GM23338 (cell line): ENCODE measurements at places on chromosomes 13 and 19.

DNA sequence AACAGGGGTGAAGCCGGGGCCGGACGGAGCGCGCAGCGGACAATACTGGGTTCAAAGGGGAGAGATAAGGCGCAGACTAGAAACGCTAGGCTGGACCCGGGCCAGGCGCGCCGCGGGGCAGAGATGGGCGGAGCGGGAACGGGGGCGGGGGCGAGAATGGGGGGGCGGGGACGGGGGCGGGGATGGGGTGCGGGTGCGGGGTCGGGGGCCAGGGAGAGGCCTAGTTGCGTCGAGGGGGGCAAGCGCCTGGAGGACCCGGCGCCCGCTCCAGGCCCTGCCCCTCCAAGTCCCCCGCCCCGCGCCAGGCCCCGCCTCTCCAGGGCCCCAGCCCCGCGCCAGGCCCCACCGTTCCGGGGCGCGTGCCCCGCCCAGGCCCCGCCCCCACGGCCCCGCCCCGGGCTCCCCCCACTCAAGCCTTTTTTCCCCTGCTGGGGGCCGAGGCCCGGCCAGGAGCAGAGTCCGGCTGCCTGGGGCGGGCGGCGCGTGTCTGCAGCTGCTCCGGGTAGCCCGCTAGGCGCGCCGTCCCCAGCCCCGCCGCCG, at the start of gene CERS4:
Gene CERS4 (plus strand): TSS at position 449 of the 540 bp plus-strand sequence. CDS start 41,707 bp downstream, outside the sequence.
- DNase-seq, result peak; percentile 95

GRCh38 chr13:74767050-74767449, 632.8 kb upstream of the KLF12 start:
- DNase-seq, result no peak

DNA sequence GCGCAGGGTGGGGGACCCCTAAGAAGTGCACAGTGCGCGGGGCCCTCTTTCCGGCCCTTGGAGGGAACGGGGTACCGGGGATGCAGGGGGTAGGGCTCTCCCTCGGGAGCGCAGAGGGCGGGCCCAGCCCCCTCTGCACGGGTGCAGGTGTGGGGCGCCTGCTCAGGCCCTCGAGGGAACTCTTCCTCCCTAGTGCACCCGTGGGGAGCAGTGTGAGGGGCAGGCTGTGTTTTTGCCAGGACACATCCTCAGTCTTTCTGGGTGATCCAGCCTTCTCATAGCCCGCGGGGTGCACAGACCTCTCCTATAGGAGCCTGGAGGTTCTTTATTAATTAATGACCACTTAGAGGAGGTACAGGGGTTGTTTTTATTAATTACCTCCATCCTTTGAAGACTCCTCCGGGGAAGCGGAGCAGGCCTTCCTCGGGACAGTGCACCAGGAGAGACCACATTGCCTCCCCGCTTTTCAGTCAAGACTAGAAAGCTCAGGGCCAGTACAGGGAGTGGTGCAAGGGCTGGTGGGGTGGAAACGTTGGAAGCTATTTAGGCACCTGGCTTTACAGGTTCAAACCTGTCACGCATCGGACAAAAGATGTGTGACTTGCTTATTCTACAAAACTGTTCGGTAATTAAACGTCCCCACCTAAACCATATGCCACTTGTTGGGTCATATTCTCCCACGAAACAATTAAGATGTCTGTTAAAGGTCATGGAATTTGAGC, 598 bp upstream of the GJB6 start:
- DNase-seq, result no peak

- no peak for DNase-seq
These were observed 14.7 kb downstream of the B3GLCT start for GRCh38 chr13:31214435-31214834.

- DNase-seq, result no peak
These were observed 44.9 kb upstream of the DCUN1D2 start for GRCh38 chr13:113535381-113535781.

GRCh38 chr19:53877361-53877766, 4.6 kb upstream of the PRKCG start:
- peak; percentile 34 for DNase-seq

GRCh38 chr19:16920816-16921529, 32.2 kb downstream of the F2RL3 start:
- no peak for DNase-seq

DNA sequence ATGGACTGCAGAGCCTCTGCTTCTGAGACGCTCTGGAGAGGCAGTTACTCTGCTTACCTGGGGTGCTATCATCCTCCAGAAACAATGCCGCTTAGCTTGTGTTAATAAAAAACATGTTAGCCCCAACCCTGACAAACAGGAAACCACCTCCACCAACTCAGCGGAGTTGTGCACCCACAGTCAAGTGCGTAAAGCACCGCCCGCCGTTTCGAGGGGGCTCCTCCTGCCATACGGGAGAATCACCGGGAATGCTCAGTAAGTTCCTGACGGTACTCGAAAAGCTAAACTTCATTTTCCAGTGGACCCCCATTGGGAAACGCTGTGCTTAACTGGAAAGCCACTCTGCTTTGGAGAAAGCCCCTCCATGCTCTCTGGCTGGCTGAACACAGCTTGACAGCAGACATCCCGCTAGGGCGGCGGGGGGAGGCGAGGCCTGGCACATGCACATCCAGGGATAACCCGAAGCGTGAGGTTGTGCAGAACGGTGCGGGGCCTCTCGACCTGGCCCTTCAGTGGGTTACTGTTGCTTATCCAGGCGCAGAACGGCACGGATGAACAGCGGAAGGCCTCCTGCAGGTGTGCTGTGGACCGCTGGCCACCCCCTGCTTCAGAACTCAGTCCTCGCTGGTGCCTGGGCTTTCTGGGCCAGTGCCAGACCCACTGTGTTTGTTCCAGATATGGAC, 17.1 kb downstream of the GAS6 start:
- DNase-seq, result no peak

GRCh38 chr13:113121183-113121927, 1.2 kb upstream of the F10 start:
- DNase-seq, result no peak

GRCh38 chr13:44379885-44380284, 6.3 kb downstream of the SERP2 start:
- DNase-seq, result no peak

GRCh38 chr19:10968527-10969135, 7.8 kb downstream of the SMARCA4 start:
- DNase-seq, result no peak

DNA sequence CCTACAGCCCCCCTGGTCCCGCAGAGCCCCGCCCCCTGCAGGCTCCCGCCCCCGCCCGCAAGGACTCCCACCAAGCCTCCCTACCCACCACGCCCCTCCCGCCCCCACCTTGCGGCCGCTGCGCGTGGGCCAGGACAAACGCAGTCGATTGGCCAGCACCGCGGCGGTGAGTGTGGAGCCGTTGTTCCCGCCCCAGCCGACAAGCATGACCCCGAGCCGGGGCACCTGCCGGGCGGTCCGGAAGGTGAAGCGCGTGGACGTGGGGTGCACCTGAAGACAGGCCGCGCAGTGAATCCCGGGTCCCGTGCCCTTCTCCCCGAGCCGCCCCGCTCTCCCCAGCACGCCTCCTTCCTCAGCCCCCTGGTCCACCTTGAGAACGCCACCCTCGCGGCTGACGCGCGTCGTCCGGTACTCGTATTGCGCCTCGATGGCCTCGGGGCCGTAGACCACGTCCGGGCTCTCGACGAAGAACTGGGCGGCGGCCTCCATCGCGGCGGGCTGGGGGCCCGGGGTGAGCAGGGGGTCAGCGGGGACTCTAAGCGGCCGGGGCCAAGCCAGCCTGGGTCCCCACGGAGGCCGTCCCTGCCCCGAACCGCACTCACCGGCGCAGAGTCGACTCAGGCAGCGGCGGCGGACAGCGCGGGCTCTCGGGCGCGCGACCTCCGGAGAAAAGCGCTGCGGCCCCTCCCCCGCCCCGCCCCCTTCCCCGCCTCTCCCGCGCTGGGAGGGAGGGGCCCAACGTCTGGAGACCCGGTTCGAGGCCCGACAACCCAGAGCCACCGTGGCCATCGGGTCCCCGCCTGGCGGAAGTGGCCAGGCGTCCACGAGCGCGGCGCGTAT, at the start of gene ISYNA1:
Gene ISYNA1 (minus strand): TSS at position 643 of the 840 bp plus-strand sequence. CDS start 154 bp downstream, at position 489.
- DNase-seq, result peak; percentile 79

DNA sequence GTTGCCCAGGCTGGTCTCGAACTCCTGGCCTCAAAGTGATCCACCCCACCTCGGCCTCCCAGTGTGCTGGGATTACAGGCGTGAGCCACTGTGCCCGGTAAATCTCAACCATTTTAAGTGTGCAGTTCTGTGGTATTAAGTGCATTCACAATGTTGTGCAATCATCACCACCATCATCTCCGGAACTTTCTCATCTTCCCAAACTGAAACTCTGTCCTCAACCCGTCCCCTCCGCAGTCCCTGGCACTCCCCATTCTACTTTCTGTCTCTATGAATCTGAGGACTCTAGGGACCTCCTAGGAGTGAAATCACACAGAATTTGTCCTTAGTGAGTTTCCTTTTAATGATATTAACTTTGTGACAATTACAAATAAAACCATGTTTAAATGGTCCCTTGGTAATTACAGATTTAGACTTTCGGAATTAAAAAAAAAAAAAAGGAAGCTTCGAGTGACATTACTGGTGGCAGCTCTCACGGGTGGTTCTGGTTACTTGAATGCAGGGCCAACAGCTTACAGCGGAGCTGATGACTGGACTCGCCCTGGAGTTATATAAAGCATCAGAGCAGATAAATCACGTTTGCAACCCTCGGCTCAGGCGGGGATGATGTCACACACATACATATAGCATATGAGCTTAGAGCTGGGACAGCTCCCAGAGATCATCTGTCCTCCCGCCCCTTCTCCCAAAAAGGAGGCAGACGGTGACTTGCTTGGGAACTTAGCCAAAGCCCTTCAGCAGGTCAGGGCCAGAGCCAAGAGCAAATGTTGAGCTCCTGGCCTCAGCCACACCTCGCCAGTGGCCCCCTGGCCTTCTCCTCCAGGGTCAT, 89.8 kb downstream of the ZNF557 start:
- no peak for DNase-seq

DNA sequence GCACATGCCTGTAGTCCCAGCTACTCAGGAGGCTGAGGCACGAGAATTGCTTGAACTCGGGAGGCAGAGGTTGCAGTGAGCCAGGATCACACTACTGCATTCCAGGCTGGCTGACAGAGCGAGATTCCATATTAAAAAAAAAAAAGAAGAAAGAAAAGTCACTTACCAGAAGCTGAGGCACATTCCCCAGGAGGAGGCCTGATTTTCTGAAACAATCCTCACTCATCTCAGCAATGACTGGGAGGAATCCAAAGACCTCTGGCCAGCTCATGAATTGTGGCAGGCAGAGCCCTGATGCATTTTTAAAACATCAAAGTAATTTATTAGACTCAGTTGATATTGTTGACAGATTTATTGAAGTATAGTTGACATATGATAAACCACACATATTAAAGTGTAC, 206.3 kb downstream of the FOXO1 start:
- no peak for DNase-seq

DNA sequence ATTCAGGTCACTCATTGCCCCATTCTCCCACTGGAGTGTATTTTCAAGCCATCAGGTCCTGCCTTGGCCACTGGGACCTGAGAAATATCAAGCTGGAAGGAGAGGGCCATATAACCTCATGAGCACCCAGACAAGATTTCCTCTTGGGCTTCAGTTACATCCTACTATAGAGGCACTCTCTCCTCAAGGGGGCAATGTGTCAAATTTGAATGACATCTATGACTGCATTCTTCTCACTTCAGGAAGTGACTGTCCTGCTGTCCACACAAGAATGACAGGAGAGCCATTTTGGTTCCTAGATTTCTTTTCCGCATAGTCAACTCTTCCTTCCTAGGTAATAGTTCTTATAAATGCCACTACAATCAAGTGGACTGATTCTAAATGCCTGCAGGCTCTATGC, 416.2 kb downstream of the DIAPH3 start:
- DNase-seq, result peak; percentile 38

DNA sequence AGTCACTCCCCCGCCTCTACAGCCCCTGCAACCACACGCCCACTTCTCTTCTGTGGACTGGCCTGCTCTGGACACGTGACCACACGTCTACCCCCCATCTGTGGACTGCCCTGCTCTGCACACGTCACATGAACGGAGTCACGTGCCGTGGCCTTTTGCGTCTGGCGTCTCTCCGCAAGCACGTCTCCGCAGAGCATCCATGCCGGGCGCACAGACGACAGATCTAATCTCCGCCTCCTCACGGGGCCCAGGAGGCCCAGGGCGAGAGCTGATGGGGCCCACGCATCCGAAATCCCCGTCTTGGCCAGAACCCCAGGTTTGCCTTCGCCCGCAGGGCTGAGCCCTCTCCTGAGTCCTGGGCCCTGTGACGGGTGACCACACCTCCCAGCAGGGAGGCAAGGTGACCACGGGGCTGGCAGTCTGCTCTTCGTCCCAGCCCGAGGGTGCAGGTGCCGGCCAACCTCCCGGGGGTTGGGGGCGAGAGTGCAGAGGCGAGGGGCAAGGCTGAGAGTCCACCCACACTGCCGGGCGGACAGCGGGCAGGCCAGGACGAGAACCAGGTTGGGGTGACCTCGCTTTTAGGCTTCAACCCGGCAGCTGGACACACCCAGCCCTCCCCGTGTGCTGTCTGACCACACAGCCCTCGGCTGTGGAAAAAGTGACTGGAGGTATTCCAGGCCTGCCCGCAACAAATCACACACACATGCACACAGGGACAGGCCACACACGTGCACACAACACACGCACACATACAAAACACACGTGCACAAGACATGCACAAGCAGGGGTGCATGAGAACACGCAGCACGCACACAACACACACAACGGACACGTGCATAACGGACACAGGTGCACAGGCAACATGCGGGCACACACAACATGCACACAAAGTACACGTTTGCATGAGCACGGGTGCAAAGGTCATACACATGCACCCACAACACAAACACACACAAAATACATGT, 3.9 kb downstream of the SBNO2 start:
- no peak for DNase-seq

DNA sequence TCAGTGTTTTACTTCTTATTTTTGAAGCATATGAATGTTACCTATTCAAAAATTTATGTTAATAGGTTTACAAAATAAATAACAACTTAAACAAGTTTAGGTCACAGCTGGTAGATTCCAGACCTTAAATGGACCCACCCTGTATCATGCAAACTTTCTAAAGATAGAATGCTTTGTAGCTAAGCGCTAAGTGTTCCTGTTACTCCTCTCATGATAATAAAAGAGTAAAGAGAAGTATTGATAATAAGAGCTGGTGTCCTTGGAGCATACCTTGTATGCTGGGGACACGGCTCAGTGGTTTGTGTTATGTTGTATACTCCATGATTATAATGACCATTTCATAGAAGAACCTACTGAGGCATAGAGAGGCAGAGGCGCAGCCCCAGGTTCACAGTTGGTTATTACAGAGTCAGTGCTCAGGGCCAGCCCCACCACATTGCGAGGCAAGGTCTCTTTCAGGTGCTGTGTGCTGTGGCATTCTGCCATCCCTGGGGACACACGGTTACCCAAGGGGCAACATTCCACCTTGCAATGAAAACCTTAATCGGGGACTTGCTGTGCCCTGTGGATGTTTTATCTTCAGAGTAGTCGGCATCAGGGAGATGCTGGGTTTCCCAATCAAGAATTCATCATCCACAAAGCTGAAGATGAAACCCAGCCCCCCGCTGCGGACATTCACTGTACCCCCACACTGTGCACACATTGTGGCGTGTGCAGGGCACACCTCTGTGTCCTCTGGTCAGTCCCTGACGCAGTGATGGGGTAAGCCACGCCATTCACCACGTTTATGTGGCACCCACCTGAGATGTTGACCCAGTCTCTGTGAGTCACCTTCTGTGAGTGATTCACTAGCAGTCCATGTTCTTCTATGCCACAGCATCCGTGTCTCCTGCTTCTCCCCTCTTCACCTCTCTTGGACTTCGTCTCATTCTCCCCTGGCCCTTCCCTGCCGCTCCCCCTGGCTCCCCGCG, 186.7 kb downstream of the COL4A1 start:
- no peak for DNase-seq

GRCh38 chr19:8578642-8579265, 1.5 kb upstream of the MYO1F start:
- peak; percentile 94 for DNase-seq

GRCh38 chr19:29487432-29487831, 38.4 kb upstream of the VSTM2B start:
- no peak for DNase-seq
